ENCODE measurements at places on chromosomes 11 and 22.

DNA sequence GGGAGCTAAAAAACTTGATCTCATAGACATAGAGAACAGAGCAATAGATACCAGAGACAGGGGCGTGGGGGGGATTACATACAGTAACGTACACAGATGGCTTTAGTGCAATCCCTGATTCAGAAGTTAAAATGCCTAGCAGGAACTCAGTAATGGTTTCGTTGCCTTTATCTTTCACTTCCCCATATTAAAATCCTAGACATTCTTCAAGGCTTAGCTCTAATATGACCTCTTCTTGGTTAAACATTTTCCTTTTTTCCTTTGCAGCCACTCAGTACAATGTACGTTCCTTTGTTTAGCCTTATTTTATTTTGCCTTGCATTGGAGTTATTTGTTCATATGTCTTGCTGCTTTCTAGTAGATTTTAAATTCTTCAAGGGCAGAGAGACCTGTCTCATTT lies 104.9 kb downstream of the C11orf87 start:
- DNase-seq, result no peak

DNA sequence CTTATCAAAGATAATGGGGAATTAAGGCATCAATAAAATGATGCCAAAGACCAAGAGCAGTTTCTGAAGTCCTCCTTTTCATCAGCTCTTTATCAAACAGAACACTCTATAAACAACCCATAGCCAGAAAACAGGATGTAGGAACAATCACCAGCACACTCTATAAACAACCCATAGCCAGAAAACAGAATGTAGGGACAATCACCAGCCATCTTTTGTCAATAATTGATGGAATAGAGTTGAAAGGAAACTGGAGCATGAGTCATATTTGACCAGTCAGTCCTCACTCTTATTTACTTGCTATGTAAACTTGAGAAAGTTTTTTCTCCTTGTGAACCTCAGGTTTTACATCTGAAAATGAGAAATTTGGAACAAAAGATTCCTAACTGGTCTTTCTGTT lies 10.0 kb downstream of the MS4A2 start:
- DNase-seq, result no peak

DNA sequence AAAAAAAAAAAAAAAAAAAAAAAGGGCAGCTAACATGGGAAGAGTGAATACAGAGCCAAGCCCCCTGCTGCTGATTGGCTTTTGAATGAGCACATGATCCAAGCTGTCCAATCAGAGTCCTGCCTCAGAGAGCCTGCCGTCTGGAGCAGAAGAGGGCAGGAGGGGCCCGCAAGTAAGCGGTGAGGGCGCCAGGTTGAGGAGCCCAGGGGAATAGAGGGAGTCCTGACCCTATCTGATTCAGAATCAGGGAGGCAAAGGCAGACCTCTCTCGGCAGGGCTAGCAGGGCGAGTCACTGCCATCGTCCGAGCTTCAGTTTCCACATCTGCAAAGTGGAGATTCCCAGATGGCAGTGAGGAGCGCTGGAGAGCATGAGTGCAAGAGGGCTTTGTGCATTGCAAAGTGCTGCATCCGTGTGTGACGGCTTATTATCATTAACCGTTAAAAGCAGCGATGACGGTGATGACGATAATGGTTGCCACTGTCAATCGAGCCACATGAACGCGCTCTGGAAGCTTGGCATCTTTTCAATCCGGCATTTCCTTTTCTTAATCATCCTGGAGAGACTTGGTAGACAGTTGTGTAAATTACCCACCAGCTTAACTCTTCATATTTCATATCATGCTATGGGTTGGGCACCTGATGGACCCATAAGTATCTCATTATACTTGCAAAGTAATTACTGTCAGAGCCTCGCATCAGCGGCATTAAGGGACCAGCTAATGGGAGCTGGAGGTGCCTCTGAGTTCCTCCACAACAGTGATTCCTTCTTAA lies 68.6 kb upstream of the ATXN10 start:
- peak; percentile 93 for DNase-seq

GRCh38 chr11:93000511-93001476 lies 31.3 kb downstream of the MTNR1B start:
- peak; percentile 61 for DNase-seq

DNA sequence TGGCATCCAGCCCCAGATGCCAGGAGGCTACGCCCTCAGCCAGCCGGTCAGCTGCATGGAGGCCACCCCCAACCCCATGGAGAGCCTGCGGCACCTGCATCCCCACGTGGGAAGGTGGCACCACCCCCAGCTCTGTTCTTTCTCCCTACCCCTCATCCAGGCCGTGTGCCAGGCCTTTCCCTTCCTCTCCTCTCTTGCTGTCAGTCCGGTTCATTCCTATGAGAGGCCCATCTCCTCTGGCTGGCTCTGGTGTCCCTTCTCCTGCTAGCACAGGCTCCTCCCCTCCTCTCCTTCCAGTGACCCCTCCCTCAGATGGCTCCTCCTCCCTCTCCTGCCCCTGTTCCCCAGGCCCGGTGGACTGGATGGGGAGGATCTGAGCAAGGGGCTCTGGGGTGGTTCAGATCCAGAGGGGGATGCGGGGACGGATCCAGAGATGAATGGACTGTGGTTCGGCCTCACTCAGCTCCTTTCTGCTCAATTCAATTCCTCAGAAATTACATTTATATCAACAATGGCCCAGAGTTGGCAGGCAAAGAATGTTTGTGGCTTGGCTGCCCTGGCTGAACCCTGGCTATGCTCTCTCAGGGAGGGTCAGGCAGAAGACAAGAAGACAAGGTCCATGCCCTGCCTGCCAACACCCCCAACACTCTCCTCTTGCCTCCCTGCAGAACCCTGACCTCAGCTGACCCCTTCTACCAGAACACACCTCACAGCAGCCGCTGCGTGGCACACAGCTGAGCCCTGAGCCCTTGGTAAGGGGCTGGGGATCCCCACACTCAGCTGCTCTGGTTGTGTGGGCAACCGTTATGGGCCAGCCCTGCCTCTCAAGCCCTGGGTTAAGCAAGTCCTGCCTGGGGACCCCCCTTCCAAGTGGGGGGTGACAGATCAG lies 18.5 kb upstream of the LRRC10B start:
- no peak for DNase-seq

GRCh38 chr11:35933320-35933871 lies 10.5 kb upstream of the LDLRAD3 start:
- DNase-seq, result no peak

GRCh38 chr11:15819679-15820286 lies 536.6 kb downstream of the SOX6 start:
- peak; percentile 79 for DNase-seq

- DNase-seq, result no peak
These were observed 27.2 kb upstream of the CRKL start for GRCh38 chr22:20889904-20890540.

DNA sequence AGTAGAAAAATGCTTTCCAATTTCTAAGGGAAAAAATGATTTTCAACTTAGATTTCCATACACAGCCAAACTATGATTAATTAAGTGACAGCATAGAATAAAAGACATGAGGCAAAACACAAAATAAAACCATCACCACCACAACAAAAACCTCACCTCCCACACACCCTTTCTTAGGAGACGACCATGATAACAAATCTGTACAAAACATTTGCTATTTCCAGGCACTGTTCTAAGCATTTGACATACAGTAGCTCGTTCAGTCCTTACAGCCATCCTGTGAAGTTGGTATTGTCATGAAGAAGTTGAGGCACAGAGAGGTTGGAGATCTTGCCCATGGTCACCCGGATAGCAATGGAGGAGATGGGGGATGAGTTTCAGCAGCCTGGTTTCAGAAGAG lies 8.7 kb downstream of the SPI1 start:
- DNase-seq, result no peak

GRCh38 chr11:126731576-126732142 lies 268.9 kb downstream of the KIRREL3 start:
- DNase-seq, result no peak

GRCh38 chr22:27614650-27615007 lies 186.9 kb downstream of the MN1 start:
- DNase-seq, result no peak

DNA sequence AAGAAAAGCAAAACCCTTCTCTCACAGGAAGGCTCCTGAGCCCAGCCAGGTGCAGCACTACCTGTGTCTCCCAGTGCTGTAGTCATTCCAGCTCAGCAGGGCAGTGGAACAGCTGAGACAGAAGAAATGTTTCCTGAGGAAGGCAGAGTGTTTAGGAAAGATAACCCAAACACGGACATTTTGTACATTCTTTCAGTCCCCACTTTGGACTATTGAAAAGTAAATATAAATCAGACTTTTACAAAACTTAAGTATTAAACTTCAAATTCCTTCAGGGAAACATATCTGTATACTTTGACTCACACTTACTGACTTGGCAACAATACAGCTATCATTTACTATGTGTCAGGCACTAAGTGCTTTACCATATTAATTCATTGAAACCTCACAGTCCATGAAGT lies 40.4 kb downstream of the RRAS2 start:
- no peak for DNase-seq
